Naive B cell (primary cell): ENCODE measurements at places on chromosomes 6 and 20.

GRCh38 chr6:41411961-41412360 is 76.6 kb downstream of the NCR2 start:
- no peak overlapping the region for H3K27ac ChIP-seq
- H3K36me3 ChIP-seq: no peaks in the 10 kb centered on the region
- no peaks in the 10 kb centered on the region for H3K4me1 ChIP-seq
- no peak overlapping the region for H3K4me3 ChIP-seq
- H3K27me3 ChIP-seq: peaks cover 61% of the 10 kb centered on the region

DNA sequence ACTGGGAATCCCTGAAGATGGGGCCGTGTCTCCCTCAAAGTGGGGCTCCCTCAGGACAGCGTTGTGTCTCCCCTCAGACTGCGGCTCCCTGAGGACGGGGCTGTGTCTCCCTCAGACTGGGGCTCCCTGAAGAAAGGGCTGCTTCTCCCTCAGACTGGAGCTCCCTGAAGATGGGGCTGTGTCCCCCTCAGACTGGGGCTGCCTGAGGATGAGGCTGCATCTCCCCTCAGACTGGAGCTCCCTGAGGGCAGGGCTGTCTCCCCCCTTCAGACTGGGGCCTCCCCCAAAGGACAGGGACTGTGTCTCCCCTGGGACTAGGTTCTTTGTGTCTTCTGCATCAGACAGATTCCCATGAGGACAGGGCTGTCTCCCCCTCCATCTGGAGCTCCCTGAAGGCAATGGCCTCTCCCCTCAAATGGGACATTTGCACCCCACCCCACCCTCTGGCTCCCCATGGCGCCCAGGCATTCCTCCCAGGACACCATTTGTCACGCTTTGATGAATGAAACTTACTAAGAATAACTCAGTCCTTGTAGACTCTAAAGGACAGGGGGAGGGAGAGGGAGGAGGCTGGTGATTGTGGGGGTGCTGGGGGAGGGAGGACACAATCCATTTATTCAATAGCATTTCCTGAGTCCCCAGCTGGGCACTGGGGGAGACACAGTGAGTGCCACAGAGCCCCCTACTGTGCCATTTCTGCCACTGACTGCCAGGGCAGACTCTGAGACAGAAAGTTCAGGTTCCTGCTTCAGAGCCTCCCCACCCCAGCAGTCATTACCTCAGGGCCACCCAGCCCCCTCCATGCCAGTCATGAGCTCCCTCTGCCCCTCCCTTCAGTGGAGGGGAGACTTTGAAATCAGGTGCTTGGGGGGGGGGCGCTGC is 122.4 kb downstream of the MRPL14 start:
- H3K27me3 ChIP-seq: peaks cover 75% of the 10 kb centered on the region
- peaks cover 23% of the 10 kb centered on the region for H3K4me1 ChIP-seq
- no peak for DNase-seq
- H3K4me3 ChIP-seq: peak overlapping the region; percentile 34
- no peaks in the 10 kb centered on the region for H3K36me3 ChIP-seq
- H3K27ac ChIP-seq: no peak overlapping the region

DNA sequence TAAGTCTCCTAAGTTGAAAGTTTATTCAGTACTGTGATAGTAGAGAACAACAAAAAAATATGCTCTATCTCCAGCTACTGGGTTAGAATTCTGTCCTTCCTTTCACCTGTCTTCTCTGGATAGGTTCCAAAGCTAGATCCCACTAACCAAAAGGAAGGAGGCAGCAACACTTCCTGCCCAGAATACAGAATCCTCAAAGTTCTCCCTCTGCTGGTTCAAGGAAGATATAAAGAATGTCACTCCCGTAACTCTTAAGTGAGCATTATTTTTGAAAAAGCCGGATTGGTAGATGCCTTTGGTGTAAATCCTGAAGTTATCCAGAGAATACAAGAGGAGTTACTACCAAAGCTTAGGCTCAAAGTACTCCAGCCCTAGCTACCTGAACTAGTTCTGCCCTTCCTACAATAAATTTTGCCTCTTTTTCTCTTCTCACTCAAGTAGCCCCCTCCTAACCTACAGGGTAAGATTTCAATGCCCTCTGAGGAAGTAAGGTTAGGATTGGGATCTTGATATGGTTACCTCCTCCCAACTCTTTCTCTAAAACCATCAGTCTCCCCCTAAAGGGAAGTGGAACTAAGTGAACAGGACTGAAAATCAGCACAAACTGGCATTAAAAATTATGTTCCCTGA is 26.0 kb upstream of the CRIP3 start:
- no peaks in the 10 kb centered on the region for H3K27me3 ChIP-seq
- peaks cover 32% of the 10 kb centered on the region for H3K36me3 ChIP-seq
- no peak overlapping the region for H3K27ac ChIP-seq
- DNase-seq: no peak
- H3K4me3 ChIP-seq: no peak overlapping the region

DNA sequence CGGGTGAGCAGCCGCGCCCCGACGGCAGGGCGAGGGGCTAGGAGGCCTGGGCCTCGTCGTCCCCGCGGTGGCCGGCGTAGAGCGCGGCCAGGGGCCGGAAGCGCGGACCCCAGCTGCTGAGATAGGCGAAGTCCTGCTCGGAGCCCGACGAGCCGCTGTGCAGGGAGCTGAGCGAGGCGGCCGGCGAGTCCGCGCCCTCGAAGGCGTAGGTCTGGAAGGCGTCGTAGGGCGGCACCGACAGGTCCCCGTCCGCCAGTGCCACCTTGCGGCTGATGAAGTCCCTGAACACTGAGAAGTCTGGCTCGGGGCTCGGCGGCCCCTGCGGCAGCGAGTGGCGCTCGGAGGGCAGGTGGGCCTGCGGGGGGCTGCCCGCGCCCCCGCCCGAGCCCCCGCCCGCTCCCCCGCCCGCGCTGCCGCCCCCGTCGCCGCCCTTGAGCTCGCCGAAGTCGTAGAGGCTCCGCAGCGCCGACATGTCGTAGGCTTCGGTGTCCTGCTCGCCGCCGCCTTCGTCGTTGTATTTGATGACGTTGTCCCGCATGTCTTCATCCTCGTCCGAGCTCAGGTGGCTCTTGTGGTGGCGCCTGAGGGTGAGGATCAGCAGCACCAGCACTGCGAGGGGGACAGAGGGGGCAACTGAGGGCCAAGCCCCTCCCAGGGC is 56.5 kb downstream of the CD40 start:
- peaks cover 46% of the 10 kb centered on the region for H3K27me3 ChIP-seq
- H3K27ac ChIP-seq: no peak overlapping the region
- no peak overlapping the region for H3K4me3 ChIP-seq

DNA sequence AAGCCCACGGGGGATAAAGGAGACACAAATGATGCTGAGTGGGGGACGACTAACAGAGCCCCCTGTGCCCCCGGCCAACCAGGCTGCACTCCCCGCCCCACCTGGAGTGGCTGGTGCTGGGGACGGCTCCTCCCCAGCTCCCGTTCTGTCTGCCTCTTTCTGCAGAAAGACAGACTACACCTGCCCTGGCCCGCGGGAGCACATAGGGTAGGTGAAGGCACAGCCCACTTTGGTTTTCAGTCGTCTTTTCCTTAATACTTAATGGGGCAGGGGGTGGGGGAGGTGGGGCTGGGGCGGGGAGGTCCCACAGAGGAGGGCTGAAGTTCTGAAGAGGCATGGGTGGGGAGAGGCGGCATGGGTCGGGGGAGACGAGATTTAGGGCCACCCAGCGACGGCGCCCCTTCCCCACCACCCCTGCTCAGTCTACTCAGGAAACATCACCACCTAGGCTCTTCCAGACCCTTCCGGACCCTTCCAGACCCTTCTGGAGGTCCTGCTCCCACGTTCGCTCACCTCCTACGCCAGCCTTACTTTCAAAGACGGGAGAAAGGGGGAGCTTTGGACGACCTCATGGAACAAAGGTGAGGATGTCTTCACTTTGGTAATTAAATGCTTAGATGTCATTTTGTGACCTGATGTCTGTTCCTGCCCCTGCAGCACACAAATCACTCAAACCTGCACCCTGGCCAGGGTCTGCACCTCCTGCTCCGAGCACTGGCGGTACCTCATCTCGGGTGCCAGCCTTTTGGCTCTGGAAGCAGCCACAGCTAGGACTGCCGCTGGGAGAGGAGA is 21.2 kb upstream of the FRMD1 start:
- DNase-seq: no peak
- no peak overlapping the region for H3K4me3 ChIP-seq
- no peaks in the 10 kb centered on the region for H3K4me1 ChIP-seq

- peaks cover 20% of the 10 kb centered on the region for H3K4me1 ChIP-seq
- peaks cover 15% of the 10 kb centered on the region for H3K36me3 ChIP-seq
- H3K27ac ChIP-seq: no peak overlapping the region
Measured at GRCh38 chr6:27838945-27839625, 73.1 kb downstream of the OR2B2 start.

DNA sequence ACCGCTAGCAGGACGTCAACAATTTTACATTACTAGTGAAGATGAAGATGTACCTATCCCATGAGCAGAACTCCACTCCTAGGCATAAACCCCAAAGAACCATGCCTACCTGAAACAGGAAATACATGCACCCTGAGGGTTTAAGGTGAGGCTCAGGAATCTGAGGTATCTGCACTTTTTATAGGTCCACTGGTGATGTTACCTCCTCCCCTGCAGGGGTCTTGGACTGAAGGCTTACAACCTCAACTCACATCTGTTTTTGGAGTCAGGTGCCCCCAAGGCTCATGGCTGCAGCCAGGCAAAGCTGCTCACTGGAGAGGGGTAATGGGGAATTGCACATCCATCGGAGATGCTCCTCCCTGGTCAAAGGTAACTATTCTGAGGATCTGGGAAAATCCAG is 132.5 kb upstream of the TRAF3IP2 start:
- H3K27ac ChIP-seq: no peak overlapping the region
- peaks cover 46% of the 10 kb centered on the region for H3K4me1 ChIP-seq
- no peak overlapping the region for H3K4me3 ChIP-seq
- H3K27me3 ChIP-seq: no peaks in the 10 kb centered on the region

GRCh38 chr6:25343984-25344383 is 64.8 kb downstream of the CARMIL1 start:
- no peak overlapping the region for H3K4me3 ChIP-seq
- no peaks in the 10 kb centered on the region for H3K36me3 ChIP-seq
- no peak overlapping the region for H3K27ac ChIP-seq
- no peak for DNase-seq
- no peaks in the 10 kb centered on the region for H3K27me3 ChIP-seq
- no peaks in the 10 kb centered on the region for H3K4me1 ChIP-seq

DNA sequence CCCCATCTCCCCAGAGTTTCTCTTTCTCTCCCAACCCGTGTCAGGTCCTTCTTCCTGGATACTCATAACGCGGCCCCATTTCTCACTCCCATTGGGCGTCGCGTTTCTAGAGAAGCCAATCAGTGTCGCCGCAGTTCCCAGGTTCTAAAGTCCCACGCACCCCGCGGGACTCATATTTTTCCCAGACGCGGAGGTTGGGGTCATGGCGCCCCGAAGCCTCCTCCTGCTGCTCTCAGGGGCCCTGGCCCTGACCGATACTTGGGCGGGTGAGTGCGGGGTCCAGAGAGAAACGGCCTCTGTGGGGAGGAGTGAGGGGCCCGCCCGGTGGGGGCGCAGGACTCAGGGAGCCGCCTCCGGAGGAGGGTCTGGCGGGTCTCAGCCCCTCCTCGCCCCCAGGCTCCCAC is at the start of gene HLA-F:
TSS of gene HLA-F (plus strand) at position 173 of the 404 bp plus-strand sequence. CDS start at position 203, 30 bp downstream.
- peak; percentile 85 for DNase-seq
- peak within 1 kb of the TSS; percentile 99 for H3K27ac ChIP-seq
- peaks cover 19% of the 10 kb centered on the region for H3K36me3 ChIP-seq
- H3K4me1 ChIP-seq: peaks cover 62% of the 10 kb centered on the region

GRCh38 chr6:30814146-30815040 is 69.9 kb upstream of the DDR1 start:
- H3K4me1 ChIP-seq: peaks cover 17% of the 10 kb centered on the region
- no peaks in the 10 kb centered on the region for H3K27me3 ChIP-seq
- DNase-seq: no peak
- no peak overlapping the region for H3K27ac ChIP-seq

DNA sequence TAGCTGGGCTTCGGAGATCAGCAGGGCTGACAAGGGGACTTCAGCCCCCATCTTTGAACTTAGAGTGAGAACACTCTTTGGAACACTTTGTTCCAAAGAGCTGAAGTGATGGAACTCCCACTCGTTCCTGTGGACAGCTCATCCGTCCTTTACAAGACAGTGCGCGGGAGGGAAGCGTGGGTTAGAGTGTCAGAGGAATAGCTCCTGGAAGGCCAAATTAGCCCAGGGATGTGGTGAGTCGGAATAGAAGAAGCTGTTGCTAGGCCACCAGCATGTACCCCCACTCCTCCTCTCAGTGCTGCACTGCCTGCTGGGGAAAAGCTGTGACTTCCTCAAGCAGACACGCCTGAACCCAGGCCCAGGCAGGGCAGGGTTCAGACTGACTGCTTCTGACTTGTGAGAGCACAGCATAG is 1.7 kb downstream of the SDCBP2 start:
- H3K36me3 ChIP-seq: no peaks in the 10 kb centered on the region
- no peak for DNase-seq
- peaks cover 57% of the 10 kb centered on the region for H3K4me1 ChIP-seq

DNA sequence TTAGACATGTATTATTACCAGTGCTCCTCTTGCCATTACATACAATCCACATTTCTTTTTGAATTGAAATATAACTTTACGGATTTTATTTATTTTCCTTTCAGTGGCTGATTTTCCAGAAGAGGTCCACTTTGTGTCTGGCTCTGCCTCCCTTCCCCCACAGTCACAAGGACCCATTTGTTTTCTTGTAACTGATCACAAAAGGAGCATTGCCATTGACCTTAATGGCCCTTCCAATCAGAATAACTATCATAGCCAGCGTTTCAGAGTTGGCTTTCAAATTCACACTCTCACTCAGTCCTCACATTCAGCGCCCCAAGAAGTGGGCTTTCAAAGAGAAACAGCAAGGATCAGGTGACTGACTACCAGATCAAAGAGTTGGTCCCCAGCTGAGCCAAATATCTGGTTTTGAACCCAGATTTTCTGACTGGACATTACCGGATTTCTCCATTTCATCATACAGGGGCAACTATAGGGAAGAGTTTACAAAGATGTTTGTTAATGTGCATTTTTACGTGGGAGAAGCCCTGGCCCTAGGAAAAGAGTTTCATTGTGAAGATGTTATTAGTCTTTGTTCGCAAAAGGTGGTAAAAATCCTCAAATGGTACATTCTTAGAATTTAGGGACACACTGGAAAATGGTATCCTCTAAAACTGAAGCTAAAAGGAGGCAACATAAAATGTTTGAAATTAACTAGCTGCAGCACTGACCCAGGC is 2.0 kb upstream of the SLC22A23 start:
- DNase-seq: no peak
- no peak overlapping the region for H3K27ac ChIP-seq
- peaks cover 7% of the 10 kb centered on the region for H3K4me1 ChIP-seq
- peaks cover 25% of the 10 kb centered on the region for H3K27me3 ChIP-seq
- H3K36me3 ChIP-seq: no peaks in the 10 kb centered on the region

GRCh38 chr6:169085466-169085865 is 168.2 kb downstream of the THBS2 start:
- no peak for DNase-seq
- no peak overlapping the region for H3K27ac ChIP-seq
- H3K27me3 ChIP-seq: peaks cover 4% of the 10 kb centered on the region
- H3K4me1 ChIP-seq: no peaks in the 10 kb centered on the region
